Endodermal cell (in vitro differentiated cells): ENCODE measurements at places on chromosomes 12 and 14.

- DNase-seq = peak; percentile 37
Observed at GRCh38 chr14:70814466-70814865, 5.2 kb upstream of the MAP3K9 start.

GRCh38 chr12:18564306-18564705 is 173.5 kb downstream of the PLCZ1 start:
- DNase-seq = no peak

- DNase-seq = no peak
Observed at GRCh38 chr14:93155667-93156066, 29.0 kb downstream of the MOAP1 start.

DNA sequence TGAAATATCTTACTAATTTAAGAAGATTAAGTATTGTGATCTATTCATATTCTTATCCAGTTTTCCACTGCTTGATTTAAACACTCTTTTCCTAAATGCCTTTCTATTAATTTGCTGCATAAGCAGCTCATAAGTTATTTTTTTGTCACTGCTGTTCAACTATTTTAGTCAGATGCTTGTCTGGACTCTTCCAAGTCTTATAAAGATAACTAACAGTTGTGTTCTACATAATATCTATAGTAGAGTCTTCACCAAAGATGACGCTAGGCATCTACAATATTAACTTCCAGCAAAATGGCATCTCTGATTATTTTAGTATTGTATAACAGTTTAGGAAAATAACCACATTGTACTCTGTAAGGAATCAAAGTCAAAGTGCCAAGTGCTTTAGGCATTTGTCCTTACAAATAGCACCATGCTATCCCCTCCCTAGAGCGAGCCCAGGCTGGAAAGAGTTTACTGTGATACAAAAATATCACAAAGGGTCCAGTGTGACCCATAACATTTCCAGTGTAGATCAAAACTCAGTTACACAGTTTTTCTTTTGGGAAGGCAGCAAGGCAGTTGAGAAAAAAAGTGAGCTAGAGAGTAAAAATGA is 98.2 kb downstream of the DENND5B start:
- DNase-seq = no peak

DNA sequence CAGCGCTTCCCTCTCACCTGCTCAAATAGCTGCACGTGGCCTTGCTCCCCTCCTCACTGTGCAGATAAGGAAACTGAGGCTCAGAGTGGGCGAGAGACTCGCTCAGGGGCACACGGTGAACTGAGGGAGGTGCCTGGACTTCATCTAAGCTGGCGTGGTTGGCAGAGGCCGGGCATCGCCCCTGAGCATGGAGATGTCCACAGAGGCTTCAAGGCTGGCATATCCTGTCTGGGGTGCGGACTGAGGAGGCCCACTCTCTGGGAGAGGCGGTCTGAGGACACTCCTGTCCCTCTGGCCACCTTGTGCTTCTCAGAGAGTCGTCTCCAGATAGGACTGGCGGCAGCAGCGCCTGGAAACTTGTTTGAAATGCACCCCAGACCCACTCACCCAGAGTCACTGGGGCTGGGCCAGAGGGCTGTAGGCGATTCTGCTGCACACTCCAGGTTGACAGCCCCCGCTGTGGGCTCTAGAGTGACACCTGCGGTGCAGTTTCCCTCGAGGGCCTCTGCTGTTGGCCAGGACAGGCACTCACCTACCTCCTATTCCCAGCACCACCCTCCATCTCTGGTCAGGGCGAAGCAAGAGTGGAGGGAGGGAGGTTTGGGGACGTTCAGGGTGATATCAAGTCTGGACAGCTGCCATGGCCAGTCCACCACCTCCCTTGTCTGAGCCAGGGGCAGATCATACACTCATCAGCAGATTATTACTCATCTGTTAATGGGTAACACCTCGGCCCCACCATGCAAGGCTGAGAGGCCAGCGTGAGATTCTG is 11.2 kb upstream of the LBHD2 start:
- peak; percentile 52 for DNase-seq

DNA sequence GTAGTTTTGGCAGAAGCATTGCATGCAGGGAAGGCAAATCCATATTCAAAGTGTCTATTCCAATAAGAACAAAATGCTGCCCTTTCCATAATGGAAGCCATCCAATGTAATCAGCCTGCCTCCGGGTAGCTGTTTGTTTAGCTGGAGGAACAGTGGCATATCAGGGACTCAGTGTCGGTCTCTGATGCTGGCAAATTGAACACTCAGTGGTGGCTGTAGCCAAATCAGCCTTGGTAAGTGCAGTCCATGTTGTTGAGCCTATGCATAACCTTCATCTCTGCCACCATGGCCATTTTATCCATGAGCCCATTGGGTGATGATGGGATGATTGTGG is 147.8 kb upstream of the MAX start:
- no peak for DNase-seq

DNA sequence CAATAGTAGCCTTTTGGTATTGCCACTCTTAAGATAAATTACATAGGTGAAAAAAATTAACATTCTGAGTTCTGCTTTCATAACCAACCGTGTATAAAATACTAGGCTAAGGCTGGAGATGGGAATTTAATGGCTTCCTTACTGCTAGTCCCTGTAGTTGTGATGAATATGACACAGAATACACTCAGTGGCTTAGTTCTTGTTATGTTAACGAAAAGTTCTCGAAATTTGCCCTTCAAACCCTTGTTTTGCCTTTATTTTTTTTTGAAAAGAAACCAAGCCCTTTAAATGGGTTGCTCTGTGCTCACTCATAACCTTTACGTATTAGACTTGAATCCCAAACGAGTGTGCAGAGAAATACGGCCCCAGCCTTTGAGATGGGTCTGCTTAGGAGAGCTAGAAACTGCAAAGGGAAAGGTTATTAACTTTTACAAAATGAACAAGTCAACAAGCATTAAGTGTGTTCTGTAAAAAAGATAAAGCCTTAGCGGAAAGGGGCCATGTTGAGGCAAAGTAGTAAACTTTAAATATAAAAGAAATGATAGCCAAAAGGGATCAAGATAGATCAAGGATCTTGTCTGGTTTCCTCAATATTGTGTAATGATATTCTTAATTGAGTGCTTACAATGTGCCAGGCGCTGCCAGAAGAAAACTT is 1.7 kb downstream of the NUDT4 start:
- no peak for DNase-seq

GRCh38 chr12:11838403-11838802 is 188.9 kb downstream of the ETV6 start:
- no peak for DNase-seq

DNA sequence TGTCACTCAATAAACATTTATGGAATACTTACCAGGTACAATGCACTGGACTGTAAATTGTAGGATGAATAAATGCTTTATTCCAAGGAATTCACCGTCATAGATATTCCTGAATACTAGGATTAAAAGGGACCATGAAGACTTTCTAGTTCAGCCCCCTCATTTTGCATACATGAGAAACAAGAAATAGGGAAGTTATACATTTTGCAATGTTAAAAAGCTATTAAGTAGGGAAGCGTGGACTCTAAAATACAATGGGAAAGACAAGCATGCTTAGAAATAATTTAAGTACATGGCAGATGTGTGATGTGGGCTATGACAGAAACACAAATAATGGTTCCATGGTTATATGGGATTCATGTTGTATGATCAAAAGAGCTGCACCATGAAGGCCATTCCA is 89.4 kb upstream of the SYT10 start:
- no peak for DNase-seq

- no peak for DNase-seq
Observed at GRCh38 chr14:37776791-37777499, 181.5 kb downstream of the TTC6 start.

- peak; percentile 51 for DNase-seq
Observed at GRCh38 chr14:89616852-89617341, 199.9 kb upstream of the FOXN3 start.

GRCh38 chr14:69891422-69891821 is 12.2 kb downstream of the SMOC1 start:
- peak; percentile 67 for DNase-seq
